ENCODE measurements at places on chromosomes 2 and 18.

DNA sequence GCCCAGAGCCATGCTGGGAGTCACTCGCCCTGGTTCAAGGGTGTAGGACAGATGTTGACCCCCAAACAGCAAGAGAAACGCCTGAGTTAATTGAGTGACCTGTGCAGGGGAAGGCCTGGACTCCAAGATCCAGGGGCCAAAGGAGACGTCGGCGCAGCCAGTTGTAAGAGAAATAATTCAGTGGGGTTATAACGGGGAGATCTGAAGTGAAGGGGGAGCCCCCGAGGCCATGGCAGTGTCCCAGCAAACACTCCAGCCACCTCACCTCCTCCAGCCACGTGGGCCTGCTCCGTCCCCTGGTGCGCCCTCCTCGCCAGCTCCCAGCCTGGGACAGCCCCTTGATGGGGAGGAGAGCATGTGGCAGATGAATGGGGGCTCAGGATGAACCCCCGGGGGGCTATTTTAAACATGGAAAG, 130.7 kb upstream of the GPC1 start:
- DNase-seq: no peak

- DNase-seq: no peak
Observed at GRCh38 chr2:25845843-25846505, 32.3 kb downstream of the ASXL2 start.

DNA sequence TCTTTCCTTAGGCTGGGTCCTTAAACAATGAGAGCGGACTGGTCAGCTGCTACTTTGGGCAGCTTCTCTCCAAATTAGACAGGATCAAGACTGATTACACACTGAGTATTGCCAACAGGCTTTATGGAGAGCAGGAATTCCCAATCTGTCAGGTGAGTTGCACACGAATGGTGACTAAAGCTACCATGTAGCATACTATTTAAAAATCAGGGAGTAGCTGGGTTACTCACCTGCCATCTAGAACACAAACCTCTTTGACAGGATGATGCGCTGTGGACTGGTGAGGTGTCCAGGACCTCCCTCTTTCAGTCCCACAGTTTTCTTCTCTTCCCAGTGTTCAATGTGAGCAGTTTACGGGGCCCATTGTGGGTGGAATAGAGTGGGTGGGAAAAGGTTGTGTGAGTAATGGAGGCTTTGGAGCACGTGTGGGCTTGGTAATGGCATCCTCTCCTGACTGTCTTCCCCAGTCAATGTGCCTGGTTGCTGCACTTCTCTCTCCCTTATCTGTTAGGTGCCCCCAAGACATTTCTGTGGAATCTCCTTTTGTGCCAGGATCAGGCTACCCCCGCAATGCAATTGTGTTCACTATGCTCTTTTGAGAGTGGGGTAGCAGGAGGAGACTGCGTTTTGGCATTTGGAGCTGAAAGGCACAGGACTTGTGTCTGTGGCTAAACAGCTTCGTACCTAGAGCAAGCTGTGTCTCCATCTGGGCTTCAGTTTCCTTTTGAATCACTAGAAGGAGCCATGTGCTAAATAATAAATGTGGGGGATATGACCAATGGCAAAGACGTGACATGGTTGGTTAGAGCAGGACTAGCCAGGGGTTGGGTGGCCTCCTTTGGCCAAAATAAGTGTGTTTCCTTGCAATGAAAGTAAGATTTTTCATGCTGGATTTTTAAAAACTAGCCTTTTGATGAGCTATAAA, 17.7 kb downstream of the SERPINB12 start:
- no peak for DNase-seq

DNA sequence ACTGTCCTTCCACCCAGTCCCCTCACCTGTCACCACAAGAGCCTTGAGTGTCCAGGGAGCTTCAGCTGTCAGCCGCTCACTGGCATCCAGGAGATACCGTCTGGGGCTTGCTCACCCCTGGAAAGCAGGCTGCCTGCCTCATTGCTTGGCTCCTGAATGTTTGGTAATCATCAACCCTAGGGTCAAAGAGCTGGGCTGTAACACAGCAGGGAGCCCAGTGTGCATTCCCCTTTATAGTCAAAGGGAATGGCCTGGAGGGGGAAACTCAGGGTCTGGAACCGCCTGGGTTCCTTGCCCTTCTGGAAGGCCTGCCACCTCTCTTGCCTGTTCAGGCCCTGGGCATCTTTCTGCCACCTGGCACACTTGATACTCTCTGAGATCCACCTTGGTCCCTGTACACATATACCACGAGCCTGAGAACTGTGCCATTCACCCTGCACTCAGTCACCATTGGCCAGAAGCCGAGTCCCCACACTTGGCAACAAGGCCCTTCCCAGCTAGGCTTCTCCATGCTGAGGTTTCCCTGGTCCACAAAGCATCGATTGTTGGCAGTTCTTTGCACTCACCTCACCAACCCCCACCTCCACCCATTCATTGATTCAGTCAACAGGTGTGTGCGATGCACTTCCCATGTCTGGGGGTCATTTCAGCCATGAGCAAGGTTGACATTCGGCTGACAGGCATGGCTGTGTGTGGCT, 35.0 kb downstream of the TPRKB start:
- DNase-seq: no peak

- no peak for DNase-seq
Observed at GRCh38 chr2:36594849-36595248, 3.1 kb downstream of the FEZ2 start.

DNA sequence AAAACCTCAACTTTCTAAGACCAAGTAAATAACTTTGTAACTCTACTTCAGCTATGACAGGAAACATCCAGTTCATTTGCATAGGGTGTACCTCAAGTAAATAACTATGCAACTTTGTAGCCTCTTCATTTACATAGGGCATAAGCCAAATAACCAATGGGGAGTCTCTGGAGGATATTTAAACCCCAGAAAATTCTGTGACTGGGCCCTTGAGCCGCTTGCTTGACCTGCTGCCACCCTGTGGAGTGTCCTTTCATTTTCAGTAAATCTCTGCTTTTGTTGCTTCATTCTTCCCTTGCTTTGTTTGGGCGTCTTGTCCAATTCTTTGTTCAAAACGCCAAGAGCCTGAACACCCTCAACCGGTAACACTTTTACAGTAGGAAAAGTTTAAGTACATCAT, 1112.7 kb upstream of the NRXN1 start:
- DNase-seq: no peak

GRCh38 chr2:183035954-183036669, 2.1 kb downstream of the NCKAP1 start:
- DNase-seq: no peak

DNA sequence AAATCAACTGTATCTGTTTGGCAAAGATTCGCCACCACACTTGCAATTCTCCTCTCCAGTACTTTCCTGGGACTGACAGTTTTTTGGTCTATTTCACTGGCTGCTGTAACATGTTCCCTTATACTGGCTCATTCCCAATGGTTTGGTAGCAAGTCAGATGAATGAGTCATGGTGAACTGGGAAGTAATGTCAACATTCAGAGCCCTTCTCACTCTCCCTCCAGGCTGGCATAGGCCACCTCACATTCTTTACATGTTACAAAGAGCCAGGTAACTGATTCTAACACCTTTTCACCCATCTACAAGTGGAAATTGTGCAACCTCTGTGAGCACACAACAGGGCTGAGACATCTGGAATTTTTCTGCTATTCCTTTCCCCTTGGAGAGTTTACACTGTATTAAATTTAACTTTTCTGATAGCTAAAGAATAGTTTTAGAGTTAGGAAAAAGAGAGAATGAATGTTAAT, 111.3 kb upstream of the TLK1 start:
- DNase-seq: no peak

DNA sequence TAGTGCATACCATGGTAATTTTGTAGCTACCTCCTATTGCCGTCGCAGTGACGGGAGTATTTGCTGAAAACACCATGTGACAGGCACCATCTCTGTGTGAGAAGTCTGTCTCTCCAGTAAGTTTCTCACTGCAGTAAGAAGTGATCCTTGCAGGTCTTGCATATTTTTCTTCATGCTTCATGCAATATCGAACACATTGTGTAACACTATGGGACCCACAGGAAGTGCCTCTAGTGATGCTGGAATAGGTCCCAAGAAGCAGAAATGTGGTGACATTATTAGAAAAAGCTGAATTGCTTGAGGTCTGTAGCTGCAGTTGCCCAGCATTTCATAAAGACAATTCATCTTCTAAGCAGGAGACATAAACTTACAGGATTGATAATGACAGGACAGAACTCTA, 167.6 kb downstream of the DCDC2C start:
- no peak for DNase-seq

GRCh38 chr2:84194949-84195644, 264.0 kb downstream of the SUCLG1 start:
- no peak for DNase-seq

DNA sequence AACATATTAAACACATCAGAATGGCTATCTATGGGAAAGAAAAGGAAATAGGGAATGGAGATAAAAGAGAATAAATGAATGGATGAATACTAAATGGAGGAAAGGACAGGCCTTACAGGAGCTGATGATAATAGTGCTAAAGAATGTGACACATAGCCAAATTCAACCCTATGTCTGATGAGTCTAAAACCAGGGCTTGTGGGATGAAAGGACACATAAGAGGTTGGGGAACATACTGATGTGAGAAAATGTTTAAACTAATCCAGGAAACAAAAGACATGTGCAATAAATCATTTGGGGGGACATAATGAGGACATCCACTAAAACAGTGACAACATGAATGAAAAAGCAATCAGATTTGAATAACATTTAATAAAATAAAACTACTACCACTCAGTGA, 120.0 kb downstream of the DYM start:
- no peak for DNase-seq

DNA sequence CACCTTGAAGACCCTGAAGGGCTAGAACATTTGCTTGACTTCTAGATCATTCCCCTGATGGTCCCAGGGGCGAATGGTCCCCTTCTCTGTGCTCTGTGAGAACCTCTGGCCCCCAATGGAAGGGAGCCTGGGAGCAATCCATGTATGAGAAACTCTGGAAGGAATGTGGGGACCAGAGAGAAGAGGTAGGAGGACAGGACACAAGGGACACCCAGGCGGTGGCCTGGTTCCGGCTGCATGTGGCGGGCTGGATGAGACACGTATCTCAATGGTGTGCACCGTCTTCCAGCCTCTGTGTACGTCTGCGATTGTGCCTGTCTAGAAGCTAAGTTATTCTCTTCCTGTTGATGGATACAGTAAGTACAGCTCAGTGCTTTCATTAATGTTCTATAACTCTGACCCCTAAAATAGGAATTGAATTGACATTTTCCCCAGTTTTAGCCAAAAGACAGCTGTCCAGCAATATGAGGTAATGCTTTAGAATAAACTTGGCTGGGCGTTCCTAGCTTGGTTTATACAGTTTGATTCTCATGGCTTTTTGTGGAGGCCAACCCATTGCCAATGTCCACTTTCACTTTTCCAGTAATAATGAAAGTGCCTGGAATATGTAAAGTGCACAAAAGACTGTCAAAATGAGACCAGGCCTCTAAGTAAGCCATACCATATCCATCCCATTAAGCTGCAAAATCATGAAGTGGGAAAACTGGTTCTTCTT, 30.1 kb upstream of the COPS8 start:
- no peak for DNase-seq

- DNase-seq: no peak
Observed at GRCh38 chr2:150588506-150588870, 101.0 kb upstream of the RND3 start.

GRCh38 chr2:21415234-21415633, 291.5 kb downstream of the TDRD15 start:
- no peak for DNase-seq

DNA sequence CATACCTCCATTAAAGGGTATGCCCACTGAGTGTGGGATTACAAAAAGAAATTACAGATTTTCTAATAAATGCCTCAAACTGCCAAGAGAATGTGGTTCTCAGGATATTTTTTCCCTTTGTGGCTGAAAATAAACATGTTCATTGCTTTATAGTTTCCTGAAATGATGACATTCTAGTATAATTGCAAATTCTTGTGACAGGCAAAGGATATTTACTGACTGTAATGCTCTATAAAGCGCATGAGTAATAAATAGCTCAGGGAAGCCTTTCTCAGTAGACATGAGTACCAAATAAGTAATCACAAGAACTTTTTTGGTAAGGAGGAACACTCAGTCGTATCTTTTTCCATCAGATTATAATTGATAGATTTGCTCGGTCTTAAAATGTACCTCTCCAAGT, 72.3 kb downstream of the FTCDNL1 start:
- no peak for DNase-seq

- DNase-seq: no peak
Observed at GRCh38 chr2:128638341-128639119, 319.9 kb upstream of the HS6ST1 start.

GRCh38 chr2:5690718-5691220, 1.4 kb upstream of the SOX11 start:
- DNase-seq: no peak

GRCh38 chr2:124323321-124323720, 298.2 kb downstream of the CNTNAP5 start:
- no peak for DNase-seq

DNA sequence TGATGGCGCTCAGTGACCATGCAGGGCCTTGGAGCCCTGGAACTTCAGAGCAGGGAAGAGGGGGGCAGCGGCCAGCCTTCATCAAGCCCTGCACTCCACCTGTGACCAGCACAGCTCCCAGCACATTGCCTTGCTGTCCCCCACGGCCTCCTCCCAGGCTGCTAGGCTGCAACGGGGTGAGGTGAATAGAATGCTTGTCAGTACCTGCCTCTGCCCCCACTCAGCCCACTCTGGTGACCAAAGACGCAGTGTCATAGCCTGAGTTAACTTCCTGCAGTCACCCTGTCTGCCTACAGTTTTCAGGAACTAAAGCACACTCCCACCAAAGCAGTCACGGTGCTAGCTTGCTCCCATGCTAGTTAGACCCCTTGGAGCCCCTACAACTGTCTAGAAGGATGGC, 72.1 kb downstream of the STPG4 start:
- no peak for DNase-seq

GRCh38 chr2:182077448-182078142, 91.9 kb downstream of the PPP1R1C start:
- DNase-seq: no peak

- DNase-seq: no peak
Observed at GRCh38 chr2:218819093-218819492, 12.5 kb downstream of the PRKAG3 start.

GRCh38 chr2:240129311-240129710, 6.8 kb downstream of the COPS9 start:
- DNase-seq: no peak

- no peak for DNase-seq
Observed at GRCh38 chr2:120554625-120555032, 181.0 kb upstream of the GLI2 start.

DNA sequence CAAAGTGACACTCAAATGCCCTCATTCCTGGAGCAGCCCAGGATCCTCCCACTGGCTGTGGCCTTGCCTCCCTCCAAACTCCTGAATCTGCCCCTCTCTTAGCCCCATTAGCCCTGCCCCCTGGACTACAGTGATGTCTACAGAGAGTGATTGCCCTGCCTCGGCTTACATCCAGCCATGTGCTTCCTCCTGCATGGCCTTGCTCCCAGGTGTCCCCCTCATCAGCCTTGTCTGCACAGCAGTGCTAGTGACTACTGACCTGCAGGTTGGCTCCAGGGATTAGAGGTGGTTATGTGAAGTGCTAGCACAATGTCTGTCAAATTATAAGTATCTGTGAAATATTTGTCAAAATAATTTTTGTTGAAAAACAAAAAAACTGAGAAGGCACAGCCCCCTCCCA, 259.1 kb upstream of the MYT1L start:
- no peak for DNase-seq

GRCh38 chr2:152443771-152444170, 108.8 kb downstream of the FMNL2 start:
- DNase-seq: no peak

Measured in activated T-cell treated with anti-CD3 and anti-CD28 coated beads for 4 hours (primary cell).